ENCODE measurements at places on chromosomes 5 and 9.

DNA sequence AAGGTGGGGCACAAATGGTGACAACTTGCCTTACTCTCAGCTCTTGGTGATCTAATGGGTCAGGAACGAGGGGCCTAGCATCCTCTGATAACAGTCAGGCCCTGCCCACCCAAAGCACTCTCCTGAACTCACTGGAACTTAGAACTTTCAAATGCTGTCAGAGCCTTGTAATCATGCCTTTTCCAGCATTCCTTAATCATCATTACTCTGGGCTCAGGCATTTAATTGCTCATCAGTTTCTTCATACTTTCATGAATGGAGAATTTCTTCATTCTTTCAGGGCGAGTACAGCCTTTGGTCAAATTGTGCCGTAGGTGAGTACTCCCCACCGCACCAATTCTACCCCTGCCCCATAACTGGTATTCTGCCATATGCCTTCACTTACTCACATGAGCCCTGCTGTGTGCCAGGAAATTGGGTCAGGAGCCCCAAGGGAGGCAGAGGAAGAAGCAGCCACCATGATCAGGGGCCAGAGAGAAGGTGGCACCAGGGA is 30.2 kb upstream of the DUSP1 start:
- no peak for DNase-seq

DNA sequence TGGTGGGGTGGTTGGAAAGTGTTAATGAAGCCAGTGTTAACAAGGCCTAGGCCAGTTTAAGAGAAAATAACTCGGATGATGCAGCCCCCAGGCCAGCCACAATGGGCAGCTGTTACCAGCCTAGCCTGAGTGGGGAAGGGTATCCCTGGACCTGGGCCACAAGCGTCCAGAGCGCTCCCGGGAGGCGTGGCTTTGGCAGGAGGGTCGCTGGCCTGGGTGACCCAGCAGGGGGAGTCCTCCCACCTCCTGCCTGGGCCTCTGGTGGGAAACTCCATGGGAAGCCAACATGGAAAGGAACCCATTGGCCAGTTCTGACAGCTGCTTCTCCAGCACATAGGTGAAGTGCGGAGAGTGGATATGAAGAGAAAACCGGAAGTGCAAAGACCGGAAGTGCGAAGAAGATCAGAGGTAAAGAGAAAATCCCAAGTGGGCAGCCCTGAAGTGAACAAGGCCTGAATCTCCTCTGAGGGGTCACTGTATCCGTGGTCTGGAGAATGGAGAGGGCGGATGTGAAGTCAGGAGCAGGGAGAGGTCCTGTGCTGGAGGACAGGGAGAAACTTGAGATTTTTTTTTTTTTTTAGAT is 79.0 kb downstream of the ADCY2 start:
- no peak for DNase-seq

DNA sequence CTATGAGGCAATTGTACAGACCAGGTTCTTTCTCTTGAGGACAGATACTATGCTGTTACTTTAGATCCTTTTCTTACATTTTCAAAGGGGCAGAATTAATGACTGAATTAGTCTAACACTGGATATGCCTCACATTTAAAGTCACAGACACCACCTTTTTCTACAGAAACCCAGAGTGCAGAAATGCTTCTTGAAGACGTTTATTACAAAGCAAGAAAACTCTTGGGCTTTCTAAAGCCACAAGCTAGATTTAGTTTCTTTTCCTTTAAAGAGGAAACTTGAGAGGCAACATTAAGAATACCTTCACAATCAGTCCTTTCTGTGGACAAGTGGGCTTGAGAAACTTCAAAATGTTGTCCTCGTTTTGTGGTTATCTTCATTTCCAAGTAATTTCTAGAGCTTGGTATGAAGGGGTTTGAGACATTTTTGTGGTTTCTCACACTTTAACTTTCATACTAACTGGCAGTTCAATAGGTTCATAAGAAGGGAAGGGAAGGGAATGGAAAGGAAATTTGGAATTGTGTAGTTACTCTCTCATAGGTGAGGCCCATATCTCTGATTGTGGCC is 527.4 kb downstream of the RASEF start:
- DNase-seq = no peak

DNA sequence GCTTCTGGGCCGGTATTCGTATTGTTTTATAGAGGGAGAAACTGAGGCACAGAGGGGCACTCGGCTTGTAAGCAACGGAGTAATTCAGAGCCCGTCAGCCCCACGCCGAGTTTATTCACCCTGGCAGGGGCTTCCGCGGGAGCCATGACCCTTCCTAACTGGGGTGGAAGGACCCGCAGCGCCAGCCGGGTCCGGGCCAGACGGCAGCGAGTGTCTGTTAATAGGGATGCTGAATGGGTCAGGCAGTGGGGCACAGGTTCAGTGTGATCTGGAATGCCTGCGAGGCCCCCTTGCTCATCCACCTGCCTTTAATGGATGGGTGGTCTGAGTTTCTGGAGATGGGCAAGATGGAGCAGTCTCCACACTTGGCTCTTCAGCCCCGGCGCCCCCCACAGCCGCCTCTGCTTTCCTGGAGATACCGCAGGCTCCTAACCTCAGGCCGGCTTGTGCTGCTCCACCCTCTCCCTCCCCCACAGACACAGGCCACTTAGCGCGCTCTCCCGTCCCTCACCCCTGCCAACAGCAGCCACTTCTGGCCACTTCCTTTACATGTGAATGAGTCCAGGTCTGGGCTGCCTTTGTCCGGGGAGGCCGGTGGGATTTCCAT is 147.1 kb downstream of the ERCC6L2 start:
- DNase-seq = no peak

- no peak for DNase-seq
Observed at GRCh38 chr9:33198165-33198564, 31.0 kb upstream of the B4GALT1 start.

GRCh38 chr5:57745029-57745428 is 262.4 kb upstream of the ACTBL2 start:
- DNase-seq = no peak

DNA sequence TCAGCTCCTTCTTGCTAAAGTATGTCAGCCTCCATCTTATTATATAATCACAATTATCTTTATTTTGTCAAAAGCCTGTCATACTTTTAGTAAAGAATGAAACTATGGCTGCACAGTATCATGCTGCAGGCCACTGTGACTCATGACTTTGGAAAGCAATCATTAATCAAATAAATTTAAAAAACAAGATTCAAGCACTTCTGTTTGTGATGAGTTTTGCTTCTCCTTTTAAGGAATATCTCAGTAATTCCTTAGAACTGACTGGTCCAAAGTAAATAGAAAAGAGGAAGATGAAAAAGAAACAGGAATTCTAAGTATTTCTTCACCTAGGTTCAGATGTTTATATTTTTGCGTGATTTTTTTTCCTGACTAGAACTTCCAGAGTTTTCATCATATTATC is 83.1 kb downstream of the EDIL3 start:
- no peak for DNase-seq

Measured in germinal center (tissue), 1 donor.